ENCODE measurements at places on chromosomes 16 and 17.

DNA sequence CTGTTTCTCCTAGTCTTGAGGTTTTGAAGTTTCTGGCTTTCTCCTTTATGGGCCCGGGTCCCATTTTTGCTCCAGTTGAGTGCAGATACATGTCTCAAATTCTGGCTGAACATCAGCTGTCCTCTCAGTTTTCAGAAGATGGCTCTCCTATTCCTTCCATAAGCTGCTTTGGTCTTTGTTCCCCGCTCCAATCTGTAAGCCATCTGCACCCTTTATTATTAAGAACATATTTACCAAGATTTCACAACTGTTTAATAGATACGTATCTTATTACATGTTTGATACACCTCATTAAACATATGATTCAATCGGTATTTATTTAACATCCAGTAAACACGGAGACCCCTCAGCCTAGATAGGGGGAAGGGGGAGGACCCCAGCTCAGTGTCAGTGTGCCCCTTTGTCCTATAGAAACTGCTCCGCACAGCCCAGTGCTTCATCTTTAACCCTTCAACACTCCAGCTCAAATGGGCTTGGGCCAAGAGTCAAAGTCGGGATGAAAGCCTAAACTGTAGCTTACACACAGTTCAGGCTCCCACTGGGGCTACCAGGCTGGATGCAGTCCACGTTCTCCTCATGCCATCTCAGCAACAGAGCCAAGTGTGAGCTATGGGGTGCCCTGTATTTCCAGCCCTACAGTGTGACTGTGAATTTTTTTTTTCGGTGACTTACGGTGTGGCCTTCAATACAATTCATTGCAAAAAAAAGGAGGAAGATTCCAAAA is 166.0 kb upstream of the ZFHX3 start:
- DNase-seq, result no peak

GRCh38 chr17:16492613-16493530 is 879 bp upstream of the LRRC75A start:
- DNase-seq, result no peak

GRCh38 chr16:7182510-7183109 is 150.0 kb upstream of the RBFOX1 start:
- DNase-seq, result no peak

DNA sequence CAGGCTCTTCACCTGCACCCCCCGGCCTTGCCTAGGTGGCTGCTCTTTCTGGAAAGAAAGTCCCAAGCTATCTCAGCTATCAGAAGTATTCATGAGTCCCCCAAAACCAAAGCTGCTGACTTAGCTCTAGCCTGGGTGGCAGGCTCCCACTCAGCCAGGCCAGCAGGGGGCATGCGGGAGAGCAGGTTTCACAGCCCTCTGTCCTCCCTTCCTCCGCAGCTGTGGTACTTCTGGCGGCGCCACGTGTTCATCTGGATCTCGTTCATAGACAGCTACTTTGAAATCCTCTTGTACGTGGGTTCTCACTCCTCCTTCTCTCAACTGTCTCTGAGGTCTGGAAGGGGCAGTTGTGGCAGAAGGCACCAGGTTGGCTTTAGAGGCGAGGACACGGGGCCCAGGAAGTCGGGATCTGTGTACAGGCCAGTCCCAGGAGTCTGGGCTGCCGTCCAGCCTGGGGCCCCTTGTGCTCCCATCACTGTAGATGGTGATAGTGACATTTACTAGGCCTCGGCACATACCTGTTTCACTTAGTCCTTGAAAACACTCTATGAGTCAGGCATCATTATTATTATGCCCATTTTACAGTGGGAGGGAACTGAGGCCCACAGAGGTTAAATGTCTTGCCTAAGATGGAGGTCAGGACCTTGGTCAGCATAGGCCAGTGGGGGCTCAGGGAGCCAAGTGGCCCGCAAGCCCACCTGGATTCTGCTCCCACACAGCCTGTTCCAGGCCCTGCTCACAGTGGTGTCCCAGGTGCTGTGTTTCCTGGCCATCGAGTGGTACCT is 12.9 kb downstream of the TRPV2 start:
- DNase-seq, result no peak

DNA sequence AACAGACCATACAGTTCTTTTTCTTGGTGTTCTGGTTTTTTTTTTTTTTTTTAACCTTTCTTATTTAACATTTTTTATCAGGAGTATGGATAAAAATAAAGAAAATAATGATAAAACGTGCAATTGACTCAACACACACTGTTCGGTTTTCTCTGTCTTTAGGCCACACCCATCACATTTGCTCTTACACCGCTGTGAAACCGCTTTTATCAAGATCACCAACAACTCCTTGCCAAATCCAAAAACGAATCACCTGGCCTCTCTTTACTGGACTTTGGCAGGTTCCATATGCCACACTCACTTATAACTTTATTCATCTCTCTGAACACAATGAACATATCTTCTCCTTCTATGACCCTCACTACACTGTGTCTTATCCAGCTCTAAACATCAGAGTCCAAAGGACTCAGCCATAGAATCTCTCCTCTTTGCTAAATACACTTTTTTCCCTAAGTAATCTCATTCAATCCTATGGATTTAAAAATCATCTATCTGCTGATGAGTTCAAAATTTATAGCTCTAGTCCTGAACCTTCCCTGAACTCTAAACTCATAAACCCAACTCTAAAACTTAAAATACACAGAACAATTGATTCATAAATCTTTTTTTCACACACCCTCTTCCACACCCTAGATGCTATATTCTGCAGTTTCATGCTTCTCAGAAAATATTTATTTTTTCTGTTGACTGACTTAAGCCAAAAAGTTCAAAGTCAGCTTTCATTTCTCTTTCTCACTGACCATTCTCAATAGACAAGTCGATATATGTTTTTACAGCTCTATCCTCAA is 800.6 kb upstream of the SOX9 start:
- DNase-seq, result no peak

- no peak for DNase-seq
Observed at GRCh38 chr17:75205793-75206163, 299 bp downstream of the NUP85 start.

- DNase-seq, result no peak
Observed at GRCh38 chr16:2122429-2122828, 13.3 kb downstream of the PKD1 start.

DNA sequence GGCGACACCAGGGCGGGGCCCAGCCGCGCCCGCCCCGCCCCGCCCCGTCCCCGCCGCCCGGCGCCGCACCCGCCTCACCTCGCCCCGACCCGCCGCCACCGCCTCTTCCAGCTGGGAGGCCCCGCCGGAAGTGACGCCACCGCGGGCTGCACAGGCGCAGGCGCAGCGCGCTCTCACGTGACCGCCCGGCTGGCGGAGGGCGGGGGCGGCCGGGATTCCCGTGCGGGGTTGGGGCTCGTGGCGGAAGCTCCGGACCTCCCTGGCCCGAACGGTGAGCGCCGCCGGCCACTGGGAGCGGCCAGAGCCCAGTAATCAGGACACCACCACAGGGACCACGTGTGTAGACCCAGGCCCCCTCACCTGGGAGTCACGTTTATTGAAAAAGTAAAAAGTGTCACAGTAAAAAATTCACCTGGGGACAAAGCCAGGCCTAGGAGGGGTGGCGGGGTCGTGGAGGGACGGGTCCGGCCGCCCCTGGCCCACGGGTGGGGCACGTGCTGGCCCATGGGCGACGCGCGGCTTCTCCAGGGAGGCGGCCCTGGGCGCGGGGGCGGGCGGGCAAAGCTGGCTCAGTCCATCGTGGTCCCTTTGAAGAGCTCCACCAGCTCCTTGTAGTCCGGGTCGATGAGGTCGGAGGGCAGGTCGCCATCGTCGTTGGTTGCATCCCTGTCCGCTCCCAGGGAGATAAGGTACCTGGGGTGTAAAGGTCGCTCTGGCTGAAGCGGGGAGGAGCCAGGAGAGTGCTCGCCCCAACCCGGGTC is at the start of gene MCRIP1:
MCRIP1 (minus strand) TSS at position 132 of the 761 bp plus-strand sequence. CDS start 8,785 bp downstream, outside the sequence.
- peak; percentile 81 for DNase-seq

- no peak for DNase-seq
Observed at GRCh38 chr16:88345721-88346560, 36.8 kb upstream of the ZNF469 start.

GRCh38 chr17:59004338-59005111 is 102.2 kb downstream of the TRIM37 start:
- no peak for DNase-seq

DNA sequence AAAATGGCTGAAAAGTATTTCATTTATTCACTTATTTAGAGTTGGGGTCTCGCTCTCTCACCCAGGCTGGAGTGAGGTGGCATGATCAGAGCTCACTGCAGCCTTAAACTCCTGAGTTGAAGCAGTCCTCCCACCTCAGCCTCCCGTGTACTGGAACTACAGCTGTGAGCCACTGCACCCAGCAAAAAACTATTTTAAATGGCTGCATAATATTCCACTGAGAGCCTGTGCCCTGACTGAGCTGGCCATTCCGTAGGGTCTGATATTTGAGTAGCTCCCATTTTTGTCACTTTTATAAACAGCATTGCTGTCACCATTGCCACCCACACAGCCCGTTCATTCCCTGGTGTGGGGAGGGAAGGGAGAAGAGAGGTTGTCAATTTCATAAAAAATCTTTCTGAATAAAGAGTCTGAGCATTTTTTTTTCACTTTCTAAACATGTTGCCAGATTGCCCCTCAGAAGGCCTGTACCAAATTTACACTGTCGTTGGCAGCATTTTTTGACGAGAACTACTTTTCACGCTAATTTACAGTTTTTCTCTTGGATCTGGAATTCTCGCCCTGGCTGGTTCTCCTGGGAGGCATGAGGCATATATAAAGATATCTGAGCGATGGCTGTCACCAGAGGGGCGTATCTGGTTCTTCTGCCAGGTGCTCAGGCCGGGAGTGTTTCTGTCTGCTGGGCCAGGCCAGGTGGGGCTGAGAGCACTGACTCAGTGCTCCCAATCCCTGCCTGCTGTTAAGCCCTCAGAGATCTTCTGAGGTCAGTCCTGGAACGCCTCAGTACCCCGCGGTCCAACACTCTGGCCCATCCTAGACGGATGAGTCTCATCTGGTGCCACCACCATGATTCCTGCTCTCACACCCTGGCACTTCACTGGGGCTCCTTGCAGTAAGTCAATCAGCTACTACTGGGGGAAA is 7.2 kb upstream of the KIFC3 start:
- no peak for DNase-seq

- no peak for DNase-seq
Observed at GRCh38 chr16:80656711-80657150, 115.9 kb downstream of the DYNLRB2 start.

DNA sequence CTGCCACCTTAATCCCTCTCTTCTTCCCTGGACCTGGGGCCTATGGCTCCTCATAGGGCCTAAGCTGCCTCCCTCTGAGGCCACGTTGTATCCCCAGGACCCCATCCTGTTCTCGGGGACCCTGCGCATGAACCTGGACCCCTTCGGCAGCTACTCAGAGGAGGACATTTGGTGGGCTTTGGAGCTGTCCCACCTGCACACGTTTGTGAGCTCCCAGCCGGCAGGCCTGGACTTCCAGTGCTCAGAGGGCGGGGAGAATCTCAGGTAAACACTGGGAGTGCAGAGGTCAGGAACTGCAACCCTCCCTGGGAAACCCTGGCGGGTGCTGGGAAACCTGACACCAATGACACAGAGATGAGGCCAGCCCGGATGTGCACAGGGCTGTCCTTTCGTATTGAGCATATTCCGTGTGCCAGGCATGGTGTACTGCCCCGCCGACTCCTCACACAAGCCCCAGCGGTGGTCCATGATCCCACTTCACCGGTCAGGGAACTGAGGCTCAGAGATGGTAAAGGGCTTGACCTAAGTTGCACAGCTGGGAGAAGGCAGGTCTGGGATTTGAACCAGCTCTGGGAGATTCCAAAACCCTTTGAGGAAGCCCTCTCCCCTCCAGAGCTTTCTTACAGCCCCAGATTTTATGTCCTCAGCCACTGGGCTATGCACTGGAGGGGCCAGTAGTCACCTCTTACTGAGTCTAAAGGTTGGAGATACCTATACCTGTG is 22.9 kb downstream of the ANKRD40 start:
- no peak for DNase-seq

GRCh38 chr17:73694491-73694890 is 50.2 kb upstream of the SDK2 start:
- no peak for DNase-seq

GRCh38 chr16:4240624-4241023 is 1.3 kb downstream of the SRL start:
- no peak for DNase-seq
